ENCODE measurements at places on chromosomes 7 and 10. TPM values are rescaled to one million over a fixed set of nuclear protein-coding genes. Genes with fewer than 3 reads are reported as not detected.

GRCh38 chr10:101485207-101485606 is 102.8 kb downstream of the POLL start:
- no peak for DNase-seq

DNA sequence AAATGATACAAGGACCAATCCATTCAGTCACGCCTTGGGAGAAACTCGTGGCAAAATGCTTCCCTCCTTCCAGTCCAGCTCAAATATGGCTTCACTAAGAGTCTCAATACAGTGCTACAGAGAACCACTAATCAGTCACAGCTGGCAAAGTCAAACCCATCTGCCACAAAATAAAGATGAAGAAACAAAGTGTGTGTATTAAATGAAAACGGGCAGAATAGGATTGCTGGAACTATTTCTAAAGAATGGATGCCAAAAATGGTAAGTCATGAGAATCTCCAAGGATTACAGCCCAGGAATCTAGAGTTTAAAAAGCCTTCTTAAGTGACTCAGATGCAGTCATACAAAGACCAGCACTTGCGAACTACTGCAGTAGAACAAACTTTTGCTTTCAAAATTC is 61.9 kb downstream of the CACUL1 start:
- no peak for DNase-seq

PAPOLB gene
- total RNA-seq = not detected

ASB15 gene
- total RNA-seq = not detected

DNA sequence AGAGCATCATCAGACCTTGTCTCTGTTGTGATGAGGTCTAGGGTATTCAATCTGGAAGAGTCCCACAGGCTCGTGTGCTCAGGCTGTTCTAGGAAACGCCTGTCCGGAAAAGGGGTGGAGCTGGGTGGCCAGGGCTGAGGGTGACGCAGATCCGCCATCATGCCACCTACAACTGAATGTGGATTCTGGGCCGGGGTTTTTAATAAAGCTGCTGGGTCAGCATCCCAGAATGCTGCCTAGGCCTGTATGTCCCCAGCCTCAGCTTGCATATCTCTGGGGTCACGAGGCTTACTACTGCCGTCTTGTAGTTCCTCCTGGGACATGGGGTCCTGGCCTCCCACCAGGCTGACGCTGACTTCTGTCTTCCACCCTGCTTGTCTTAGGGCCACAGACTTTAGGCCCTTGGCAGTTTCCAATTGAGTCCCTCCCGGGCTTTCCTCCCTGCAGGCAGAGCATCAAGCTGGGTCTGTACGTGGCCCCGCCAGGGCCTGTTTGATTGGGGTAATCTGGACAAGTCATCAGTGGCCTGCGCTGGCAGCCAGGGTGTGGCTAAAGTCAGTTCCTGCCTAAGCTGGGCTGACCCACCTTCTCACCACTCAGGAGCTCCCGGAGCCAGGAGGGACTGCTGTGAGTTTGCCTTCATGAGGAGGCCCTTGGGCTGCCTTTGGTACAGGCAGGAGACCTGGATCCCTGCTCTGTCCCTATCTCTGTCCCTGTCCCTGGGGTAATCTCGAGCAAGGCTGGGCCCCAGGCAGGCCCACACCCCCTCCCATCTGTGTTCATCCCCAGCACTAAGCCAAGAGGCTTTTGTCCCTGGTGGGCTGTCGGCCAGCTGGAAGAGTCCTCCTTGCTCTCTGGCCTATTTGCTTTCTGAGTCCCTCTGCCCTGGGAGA is 79.9 kb downstream of the ZMIZ1 start:
- no peak for DNase-seq

TMEM236 gene
- total RNA-seq = 0.06 TPM

GNGT1 gene
- not detected for total RNA-seq

- no peak for DNase-seq
These were observed 788 bp upstream of the CACNA2D1 start for GRCh38 chr7:82444220-82444909.

ADCY1 gene
- 0.03 TPM for total RNA-seq

GRCh38 chr10:288316-289200 is 153.3 kb downstream of the ZMYND11 start:
- no peak for DNase-seq

GRCh38 chr7:107967420-107967819 is 35.5 kb downstream of the LAMB1 start:
- DNase-seq = no peak

CAMK2G gene
- total RNA-seq = 34.4 TPM

GRCh38 chr7:36600869-36601530 is 123.3 kb downstream of the AOAH start:
- peak; percentile 28 for DNase-seq

GTF2I gene
- total RNA-seq = 105 TPM

CTTNBP2 gene
- not detected for total RNA-seq

- DNase-seq = peak; percentile 48
These were observed 66.4 kb downstream of the HK1 start for GRCh38 chr10:69344591-69345252.

All from CD4-positive, alpha-beta T cell (primary cell).